Bone marrow (tissue), 2 donors: ENCODE measurements at places on chromosomes 3 and 15.
A peak's percentile ranks its signal among the peaks of the same experiment; 100 is the strongest.

DNA sequence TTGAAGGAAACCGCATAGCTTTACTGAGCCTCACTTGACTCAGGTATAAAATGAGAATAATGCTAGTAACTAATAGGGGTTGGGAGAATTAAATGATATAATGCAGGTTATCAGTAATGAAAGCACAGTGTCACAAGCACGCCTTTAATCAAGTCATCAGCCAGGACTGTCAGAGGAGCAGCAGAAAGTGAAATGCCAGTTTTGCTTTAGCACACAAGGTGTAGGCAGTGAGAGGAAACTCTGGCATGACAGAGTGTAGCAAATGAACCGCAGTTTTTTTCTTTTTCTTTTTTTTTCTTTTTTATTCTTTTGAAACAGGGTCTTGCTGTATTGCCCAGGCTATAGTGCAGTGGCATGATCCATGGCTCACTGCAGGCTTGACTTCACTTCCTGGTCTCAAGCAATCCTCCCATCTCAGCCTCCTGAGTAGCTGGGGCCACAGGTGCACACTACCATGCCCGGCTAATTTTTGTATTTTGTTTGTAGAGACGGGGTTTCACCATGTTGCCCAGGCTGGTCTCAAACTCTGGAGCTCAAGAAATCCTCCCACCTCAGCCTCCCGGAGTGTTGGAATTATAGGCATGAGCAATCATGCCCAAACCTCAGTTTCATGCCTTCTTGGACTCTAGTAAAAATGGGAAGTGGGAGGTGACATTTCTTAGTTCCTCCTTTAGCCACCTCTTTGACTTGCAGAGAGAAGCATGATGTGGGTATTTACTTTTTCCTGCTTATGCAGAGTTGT is 9.7 kb upstream of the SCAANT1 start:
- DNase-seq = peak; percentile 72

GRCh38 chr3:85576697-85577200 is 618.0 kb downstream of the CADM2 start:
- DNase-seq = no peak

GRCh38 chr3:58027704-58028317 is 19.6 kb downstream of the FLNB start:
- DNase-seq = no peak

- DNase-seq = no peak
Observed at GRCh38 chr15:93382200-93382820, 293.3 kb upstream of the RGMA start.
